Small intestine (tissue), 16 donors: ENCODE measurements at places on chromosomes 7 and 10.

DNA sequence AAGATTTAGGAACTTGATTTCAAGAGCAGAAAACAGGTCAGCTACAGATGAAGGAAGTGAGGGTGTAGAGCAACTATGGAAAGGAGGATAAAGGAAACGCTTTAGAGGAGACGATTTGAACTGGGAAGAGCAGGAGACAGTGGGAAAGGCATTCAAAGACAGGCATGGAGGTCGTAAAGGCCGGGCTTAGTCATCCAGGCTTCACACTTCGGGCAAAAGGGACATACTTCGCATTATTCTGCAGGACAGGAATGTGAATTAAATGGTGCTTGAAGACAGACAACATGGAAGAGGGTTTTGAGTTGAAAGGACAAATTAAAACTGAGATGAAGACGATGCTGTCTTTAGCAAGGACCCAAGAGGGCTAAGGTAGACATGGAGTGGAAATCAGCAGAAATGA is 8.1 kb downstream of the FAM171A1 start:
- H3K4me1 ChIP-seq, result no peaks in the 10 kb centered on the region
- no peaks in the 10 kb centered on the region for H3K36me3 ChIP-seq
- DNase-seq, result no peak
- no peaks in the 10 kb centered on the region for H3K27me3 ChIP-seq

- H3K4me1 ChIP-seq, result peaks cover 2% of the 10 kb centered on the region
- peaks cover 2% of the 10 kb centered on the region for H3K27me3 ChIP-seq
- DNase-seq, result no peak
- no peaks in the 10 kb centered on the region for H3K36me3 ChIP-seq
- H3K4me3 ChIP-seq, result no peak overlapping the region
- H3K27ac ChIP-seq, result no peak overlapping the region
These were observed 3.5 kb downstream of the FGFR2 start for GRCh38 chr10:121594623-121595350.

GRCh38 chr10:29099001-29099400 is 189.9 kb upstream of the LYZL1 start:
- no peak overlapping the region for H3K4me3 ChIP-seq
- H3K27ac ChIP-seq, result no peak overlapping the region
- H3K36me3 ChIP-seq, result no peaks in the 10 kb centered on the region

GRCh38 chr10:113015201-113015600 is 65.2 kb downstream of the TCF7L2 start:
- peaks cover 4% of the 10 kb centered on the region for H3K4me1 ChIP-seq
- no peak overlapping the region for H3K4me3 ChIP-seq
- no peaks in the 10 kb centered on the region for H3K27me3 ChIP-seq
- H3K27ac ChIP-seq, result no peak overlapping the region
- DNase-seq, result no peak

- DNase-seq, result peak; percentile 48
- no peaks in the 10 kb centered on the region for H3K36me3 ChIP-seq
- no peak overlapping the region for H3K4me3 ChIP-seq
- H3K4me1 ChIP-seq, result peaks cover 3% of the 10 kb centered on the region
These were observed 98.9 kb downstream of the NEURL1 start for GRCh38 chr10:103592186-103593021.

DNA sequence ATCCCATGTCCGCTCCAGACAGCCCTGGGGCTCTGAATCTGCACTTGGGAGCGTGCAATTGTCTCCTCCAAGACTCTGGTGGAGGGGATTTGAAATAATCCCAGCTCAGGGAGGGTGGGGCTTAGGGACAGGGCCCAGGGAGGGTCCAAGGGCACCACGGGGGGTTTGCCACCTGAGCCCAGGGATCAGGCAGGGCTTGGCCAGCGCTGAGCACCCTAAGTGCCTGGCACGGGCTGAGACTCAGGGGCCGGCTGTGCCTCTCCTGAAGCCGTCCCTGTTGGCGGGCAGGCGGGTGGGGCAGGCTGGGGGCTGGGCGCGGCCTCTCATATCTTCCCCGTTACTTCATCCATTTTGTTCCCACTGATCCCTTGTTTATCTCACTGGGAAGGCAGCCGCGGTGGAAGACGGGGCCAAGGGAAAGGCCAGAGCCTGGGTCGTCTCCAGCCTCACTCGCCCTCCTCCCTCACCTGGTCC is 41.8 kb upstream of the ELN start:
- no peaks in the 10 kb centered on the region for H3K36me3 ChIP-seq
- no peak overlapping the region for H3K4me3 ChIP-seq
- peak; percentile 25 for DNase-seq
- H3K27me3 ChIP-seq, result no peaks in the 10 kb centered on the region
- no peak overlapping the region for H3K27ac ChIP-seq

DNA sequence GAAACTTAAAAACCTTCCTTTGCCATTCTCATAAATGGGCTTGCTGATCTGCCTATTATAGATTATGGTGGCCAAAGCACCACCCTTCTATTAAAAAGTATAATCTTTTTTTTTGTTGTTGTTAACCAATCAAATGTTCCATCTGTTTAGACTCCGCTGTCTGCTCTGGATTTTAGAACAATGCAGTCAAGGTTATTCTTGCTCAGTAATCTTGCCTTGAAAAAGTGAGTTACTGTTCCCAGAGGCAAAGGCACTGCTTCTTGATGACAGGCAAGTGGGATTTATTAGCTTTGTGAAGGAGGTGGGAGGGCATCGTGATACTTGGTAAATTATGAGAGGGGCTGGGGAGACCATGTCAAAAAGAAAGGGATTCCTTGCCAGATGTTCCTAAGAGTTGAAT is 143.5 kb downstream of the KIAA1217 start:
- no peaks in the 10 kb centered on the region for H3K27me3 ChIP-seq
- H3K4me3 ChIP-seq, result no peak overlapping the region
- H3K27ac ChIP-seq, result no peak overlapping the region
- no peak for DNase-seq

- DNase-seq, result no peak
- H3K36me3 ChIP-seq, result no peaks in the 10 kb centered on the region
- H3K4me3 ChIP-seq, result no peak overlapping the region
- H3K27me3 ChIP-seq, result no peaks in the 10 kb centered on the region
These were observed 10.8 kb upstream of the ZNF862 start for GRCh38 chr7:149827089-149827981.

DNA sequence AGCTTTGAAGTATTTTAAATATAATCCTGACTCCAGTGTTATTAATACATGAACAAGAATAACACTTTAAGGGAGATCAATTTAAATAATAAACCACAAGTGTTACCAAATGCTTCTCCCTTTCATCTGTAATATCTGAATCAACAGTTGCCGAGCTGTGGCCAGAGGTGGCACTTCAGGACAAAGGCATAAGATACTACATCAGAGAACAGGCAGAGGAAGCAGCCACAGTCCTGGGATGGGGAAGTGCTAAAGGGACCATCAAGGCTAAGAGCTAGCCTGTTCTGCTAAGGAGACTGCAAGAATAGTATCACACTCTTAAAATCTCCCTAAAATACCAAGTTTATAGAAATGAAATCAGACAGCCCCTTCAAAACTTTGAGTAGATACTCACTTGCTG is 378.2 kb upstream of the PRKCQ start:
- H3K4me3 ChIP-seq, result no peak overlapping the region
- DNase-seq, result no peak
- H3K4me1 ChIP-seq, result no peaks in the 10 kb centered on the region
- no peaks in the 10 kb centered on the region for H3K27me3 ChIP-seq
